ENCODE measurements at places on chromosomes 2 and 18.

GRCh38 chr2:161843936-161844335, 219.7 kb downstream of the SLC4A10 start:
- DNase-seq: no peak

DNA sequence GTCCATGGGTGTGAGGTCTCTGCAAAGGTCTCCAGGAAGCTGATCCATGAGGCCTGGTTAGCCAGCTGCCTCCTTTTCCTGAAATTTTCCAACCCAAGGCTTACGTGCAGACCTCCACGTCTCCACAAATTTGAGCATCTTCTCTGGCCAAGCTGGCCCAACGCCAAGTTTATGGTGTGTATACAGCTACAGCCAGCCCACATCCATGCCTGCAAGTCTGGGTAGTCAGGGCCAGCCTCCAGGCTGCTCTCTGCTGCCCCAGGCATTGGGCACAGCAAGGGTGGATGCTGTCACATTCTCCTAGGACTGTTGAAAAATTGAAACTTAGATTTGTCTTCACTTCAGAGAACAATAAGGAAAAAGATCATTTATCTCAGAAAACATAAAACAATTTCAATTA, 525.5 kb upstream of the CHAC2 start:
- peak; percentile 3 for DNase-seq

GRCh38 chr2:217138284-217138683, 278.4 kb upstream of the TNP1 start:
- DNase-seq: no peak

DNA sequence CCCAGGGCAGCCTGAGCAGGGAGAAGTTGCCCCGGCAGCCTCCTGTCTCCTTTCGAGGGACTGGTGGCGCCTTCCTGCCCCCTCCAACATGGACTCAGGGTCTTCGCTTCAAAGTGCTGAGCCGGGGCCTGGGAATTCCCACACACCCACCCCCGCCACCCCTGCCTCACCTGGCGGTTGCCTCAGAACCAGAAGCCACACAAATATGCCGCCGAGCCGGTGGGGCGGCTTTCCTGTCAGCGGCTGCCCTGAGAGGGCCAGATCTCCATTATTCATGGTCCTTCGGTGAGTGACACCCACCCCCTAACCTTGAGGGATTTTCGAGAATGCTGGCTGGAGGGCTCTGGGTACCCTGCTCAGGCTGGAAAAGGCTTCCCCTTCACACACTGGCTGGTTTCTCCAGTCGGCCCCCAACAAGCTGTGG, 71.7 kb downstream of the SMAD7 start:
- DNase-seq: no peak

GRCh38 chr2:23083966-23084365, 301.0 kb upstream of the KLHL29 start:
- DNase-seq: no peak

- no peak for DNase-seq
These were observed 688.2 kb downstream of the NYAP2 start for GRCh38 chr2:226087505-226088365.

GRCh38 chr2:199977984-199978415, 22.6 kb downstream of the MAIP1 start:
- peak; percentile 53 for DNase-seq

GRCh38 chr2:67221266-67221665, 175.9 kb upstream of the ETAA1 start:
- peak; percentile 31 for DNase-seq

DNA sequence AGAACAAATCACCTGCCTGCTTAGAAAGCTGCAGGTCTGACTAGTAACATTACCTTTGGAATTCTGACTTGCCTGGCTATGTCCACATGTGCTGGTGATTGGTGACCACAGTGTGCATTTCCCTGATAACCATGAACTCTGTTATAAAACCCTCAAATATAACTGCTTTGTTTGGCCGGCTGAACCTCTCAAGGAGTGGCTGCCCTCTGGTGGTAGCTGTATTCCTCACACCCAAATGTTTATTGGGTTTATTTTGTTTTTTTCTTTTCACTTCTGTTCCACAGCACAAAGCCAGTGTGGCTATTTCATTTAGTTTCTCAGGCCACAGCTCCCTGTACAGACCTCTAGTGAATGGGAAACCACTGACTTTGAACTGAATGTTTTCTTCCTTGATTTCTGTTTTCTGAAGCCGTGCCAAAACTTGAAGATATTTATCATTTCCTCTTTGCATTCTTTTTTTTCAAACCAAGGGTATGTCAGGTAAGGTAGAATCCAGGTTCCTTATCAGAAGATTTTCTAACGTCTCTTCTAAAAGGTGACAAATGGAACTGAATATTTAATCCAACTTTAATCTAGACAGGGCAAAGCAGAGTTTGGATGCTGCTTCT, 549.0 kb upstream of the VRK2 start:
- peak; percentile 62 for DNase-seq

GRCh38 chr2:215812966-215813365, 200.4 kb downstream of the MREG start:
- peak; percentile 67 for DNase-seq

DNA sequence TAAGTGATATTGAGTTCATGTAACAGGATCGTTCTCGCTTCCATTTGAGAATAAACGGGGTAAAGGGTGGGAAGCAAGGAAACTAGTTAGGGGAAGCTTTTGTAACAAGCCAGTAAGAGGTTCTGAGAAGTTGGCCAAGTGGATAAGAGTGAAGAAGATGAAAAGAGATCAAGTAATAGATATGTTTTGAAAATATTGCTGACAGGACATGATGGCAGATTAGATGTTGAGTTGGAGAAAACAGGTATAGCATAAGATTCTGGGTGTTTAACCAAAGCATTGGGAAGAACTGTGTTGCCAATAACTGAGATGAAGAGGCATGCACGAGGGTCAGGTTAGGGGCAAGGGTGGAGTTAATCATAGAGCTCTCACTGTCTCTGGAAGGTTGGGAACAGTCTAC, 330.0 kb upstream of the LRRTM1 start:
- DNase-seq: no peak

- peak; percentile 62 for DNase-seq
These were observed 281.0 kb downstream of the AFF3 start for GRCh38 chr2:99861376-99861760.

GRCh38 chr2:152093464-152093863, 5.4 kb downstream of the CACNB4 start:
- no peak for DNase-seq

DNA sequence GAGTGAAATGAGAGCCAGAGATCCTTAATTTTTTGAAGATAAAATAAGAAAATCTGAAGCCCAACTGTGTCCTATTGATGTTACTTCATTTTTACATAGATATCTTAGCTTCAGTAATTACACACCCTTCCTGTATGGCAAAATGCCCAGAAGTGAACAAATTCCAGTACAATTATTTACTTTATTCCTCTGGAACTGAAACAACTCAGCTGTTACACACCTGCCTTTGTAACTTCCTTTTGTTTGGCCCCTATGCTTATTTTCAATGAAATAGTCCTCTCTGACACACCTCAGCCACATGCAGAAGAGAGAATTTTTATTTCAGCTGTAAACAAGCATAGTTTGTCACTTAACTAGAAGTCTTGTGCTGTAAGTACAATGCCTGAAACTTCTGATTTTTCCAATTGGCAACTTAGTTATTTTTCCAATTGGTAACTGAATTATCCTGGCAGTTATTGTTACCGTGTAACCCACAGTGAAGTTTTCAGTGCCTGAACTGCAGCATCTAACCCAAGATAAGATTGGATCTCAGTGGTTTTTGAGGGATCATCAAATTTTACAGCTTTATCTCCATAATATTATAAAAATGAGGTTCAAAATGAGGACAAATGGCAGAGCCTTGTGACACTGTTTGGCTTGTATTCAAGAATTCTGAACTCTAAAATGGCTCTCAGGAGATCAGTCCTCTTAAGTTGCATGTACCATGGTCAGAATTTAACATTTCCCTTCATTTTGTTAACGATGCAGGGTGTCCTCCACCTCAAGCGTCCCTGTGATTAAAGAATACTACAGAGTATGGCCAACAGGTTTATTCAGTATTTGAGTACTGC, 82.6 kb downstream of the PKP4 start:
- peak; percentile 62 for DNase-seq

GRCh38 chr2:159617646-159618045, 1.3 kb upstream of the BAZ2B start:
- no peak for DNase-seq

DNA sequence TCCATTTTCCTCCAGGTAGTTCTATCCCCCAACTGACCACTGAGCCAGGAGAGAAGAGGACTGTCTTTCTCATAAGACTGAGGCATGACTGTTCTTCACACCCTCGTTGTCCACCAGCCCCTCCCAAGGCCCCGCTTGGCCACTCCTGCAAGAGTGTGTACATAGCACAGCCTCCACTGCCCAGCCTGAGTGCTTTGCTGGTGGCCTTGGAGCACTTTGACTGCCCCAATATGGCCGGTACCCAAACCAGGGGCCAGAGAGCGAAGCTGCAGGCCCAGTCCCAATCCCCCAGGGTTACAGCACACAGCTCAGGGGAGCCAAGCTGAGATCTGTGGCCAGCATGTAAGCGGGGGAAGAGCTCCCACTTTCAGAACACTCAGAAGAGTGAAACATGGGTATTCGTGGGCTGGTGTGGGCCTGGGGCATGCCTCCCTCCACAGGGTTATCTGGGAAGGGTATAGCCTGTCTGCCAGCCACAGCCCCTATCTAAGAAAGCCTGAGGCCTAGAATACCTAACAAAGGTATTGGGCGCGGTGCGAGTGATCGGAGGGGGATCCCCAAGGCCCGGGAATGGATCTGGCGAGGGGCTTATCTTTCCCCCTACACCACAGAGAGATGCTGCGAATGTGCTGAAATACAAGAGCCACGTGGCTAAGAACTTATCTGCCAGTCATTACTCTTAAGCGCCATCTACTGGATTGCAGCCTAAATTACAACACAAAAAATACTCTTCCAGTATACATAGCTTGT, 163.8 kb downstream of the WDPCP start:
- DNase-seq: peak; percentile 40

DNA sequence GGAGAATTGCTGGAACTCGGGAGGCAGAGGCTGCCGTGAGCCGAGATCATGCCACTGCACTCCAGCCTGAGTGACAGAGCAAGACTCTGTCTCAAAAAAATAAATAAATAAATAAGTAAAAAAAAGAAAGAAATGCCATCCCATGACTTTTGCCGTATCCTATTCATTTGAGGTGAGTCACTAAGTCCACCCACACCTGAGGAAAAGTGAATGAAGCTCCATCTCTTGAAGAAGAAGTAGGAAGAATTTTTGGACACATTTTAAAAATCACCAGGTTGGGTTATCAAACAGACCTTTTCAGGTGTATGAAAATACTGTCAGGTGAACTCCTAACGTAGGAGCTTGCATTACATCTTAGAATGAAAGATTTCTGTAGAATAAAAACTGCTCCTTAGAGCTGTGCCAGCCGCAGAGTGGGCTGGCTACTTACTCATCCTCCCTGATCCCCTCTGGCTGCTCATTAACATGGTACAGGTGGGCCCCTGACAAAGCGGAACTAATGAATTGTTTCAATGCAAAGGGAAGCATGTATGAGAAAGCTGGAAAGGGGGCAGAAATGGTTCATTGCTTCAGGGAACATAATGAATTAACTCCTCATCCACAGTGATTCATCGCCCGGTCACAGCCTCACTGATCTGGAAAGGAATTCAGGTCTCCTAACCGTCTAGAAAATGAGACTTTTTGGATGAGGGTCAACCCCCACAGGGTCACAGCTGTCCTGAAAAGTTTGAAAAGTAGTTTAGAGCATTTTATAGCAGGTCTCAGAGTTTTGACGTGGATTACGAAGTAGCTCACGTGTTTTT, 191.4 kb downstream of the SPP2 start:
- peak; percentile 75 for DNase-seq

- no peak for DNase-seq
These were observed 27.3 kb downstream of the ITGAV start for GRCh38 chr2:186617148-186617547.

- DNase-seq: no peak
These were observed 225.3 kb downstream of the MC4R start for GRCh38 chr18:60147323-60147722.

DNA sequence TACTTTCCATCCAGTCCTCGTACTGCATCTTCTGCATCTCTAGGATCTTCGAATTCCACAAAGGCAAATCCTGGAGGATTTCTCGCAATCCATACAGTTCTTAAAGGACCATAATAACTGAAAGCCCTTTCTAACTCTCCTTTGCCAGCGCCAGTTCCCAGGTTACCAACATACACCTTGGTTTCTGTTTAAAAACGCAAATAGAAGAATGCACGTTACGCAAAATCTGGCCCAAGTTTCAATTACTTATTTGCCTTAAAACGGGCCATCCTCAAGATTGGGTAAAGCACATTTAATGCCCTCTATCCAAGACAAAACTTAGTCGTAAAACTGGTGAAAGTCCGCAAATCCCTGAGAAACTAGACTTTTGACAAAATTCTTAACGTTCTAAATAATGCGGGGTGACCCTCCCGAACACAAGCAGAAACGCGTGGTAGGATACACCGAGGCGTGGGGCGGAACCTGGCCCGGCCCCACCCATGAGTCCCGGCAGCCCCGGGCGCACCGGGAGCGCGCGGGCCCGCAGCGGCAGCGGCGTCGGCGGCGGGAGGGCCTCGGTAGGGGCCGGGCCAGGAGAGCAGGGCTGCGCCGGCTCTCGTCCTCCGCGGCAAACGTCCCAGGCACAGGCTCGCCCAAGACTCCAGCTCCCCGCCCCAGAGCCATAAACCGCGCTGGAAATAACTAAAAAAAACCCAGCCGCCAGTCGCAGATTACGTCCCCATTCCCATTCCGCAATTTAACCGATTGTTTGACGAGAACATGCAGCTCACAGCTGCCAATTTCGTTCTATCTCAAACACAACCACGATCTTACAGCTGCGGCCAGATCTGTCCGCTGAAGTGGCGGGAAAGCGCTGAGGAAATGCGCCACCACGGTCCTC, 910 bp downstream of the SRSF7 start:
- DNase-seq: peak; percentile 47

All from fibroblast of skin of scalp (primary cell).